ENCODE measurements at places on chromosomes 7 and 10.

DNA sequence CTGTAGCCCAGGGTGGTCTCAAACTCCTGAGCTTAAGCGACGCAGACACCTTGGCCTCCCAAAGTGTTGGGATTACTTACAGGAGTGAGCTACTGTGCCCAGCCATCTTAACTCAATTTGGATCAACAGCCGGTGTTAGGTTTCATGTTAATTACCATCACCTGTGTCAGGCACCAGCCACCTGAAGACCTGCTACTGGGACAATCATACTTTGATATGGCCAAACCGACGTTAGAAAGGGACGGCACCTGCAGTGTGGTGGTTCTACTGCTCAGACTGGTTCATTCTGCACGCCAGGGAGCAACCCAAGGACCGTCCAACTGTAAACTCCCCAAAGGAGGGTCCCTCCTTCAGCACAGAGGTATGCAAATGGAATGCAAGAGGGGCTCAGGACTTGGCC, 74.2 kb upstream of the CYTH3 start:
- DNase-seq: no peak

GRCh38 chr10:27088119-27089044, 11.9 kb downstream of the ANKRD26 start:
- DNase-seq: no peak

DNA sequence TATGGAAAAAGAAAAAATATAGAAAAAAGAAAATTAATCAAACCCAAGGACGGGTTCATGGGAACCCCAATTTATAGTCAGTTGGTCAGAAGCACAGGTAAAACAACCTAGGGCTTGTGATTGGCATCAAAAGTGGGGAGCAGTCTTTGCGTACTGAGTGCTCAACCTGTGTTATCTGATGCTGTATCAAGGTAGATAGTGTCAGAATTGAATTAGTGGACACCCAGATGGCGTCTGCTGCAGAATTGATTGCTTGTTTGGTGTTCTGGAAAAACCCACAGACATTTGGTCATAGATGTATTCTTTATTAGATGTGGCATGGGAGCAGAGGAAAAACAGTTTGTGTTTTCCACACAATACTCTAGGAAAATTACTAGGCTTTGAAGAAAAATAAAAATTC, 39.6 kb downstream of the NEUROG3 start:
- DNase-seq: no peak

DNA sequence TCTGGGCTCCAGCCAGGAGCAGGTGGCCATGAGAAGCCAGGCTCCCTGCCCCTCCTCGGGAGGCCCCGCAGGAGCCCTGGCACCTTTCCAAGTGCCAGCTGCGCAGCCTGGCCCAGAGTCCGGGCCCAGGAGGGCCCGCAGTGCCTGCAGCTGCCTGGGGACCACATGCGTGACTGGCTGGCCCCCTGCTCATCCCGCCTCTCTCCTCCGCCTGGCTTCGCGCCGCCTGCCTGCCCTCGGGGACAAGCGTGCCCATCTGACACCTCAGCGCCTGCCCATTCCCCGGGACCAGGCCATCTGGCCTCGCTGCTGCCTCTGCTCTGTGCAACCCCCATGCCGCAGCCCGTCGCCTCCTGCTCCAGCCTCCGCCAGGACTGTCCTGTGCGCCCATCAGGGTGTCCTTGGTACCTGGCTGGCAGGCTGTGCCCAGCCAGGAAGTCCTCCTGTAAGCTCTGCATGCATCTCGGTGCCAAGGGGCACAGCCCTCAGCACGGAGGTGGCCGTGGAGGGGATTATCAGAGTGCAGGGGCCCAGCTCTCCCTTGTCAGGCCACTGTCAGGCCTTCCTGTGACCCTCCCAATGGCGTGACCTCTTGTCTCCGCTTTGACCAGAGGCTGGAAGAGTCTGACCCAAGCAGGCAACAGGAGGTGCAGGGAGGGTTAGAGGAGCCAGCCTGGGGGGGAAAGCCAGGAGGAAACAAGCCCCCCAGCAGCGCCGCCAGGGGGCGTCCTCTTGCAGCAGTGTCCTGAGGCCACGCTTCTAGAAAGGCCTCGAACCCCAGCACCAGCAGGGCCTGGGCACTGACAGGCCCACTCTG, 50.5 kb downstream of the TMEM209 start:
- no peak for DNase-seq

- DNase-seq: no peak
Measured at GRCh38 chr7:134176037-134176350, 48.9 kb downstream of the LRGUK start.

DNA sequence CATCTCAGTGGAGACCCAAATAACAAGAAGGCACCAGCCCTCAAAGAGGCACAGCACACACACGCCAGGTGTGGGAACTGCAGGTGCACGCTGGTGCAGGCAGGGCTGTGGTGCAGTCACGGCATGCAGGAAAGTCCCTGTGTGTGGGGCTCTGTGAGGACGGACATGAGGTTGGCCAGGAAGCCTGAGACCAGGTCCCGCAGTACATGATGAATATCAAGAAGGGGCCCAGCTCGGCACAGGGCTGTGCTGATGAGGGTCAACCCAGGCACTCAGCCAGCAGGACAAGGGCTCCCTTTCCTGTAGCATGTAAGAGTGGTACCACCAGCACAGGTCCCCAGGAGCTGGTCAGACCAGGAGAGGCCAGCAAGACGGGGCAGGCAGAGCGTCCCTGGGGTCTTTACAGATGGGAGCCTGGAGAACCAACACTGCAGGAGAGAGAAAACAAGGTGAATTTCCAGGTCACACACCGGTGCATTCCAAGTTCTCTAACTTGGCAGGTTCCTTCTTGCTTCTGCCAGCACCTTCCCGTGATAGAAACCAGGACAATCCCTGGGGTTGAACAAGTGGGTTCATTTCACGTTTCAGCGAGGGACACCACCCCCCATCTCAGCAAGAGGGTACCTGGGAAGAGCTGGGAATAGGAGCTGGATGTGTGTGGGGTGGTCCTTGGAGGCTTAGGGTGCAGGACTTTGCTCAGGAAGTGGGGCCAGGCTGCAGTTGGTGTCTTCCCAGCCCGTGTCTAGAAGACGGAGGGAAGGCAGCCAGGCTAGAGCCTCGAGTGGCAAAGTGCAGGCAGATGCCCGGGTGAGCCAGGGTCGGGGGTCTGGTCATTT, 244.8 kb upstream of the TCERG1L start:
- no peak for DNase-seq

- DNase-seq: no peak
Measured at GRCh38 chr7:81870608-81871007, 100.8 kb upstream of the HGF start.

GRCh38 chr10:130513686-130514476, 377.7 kb downstream of the GLRX3 start:
- DNase-seq: no peak

DNA sequence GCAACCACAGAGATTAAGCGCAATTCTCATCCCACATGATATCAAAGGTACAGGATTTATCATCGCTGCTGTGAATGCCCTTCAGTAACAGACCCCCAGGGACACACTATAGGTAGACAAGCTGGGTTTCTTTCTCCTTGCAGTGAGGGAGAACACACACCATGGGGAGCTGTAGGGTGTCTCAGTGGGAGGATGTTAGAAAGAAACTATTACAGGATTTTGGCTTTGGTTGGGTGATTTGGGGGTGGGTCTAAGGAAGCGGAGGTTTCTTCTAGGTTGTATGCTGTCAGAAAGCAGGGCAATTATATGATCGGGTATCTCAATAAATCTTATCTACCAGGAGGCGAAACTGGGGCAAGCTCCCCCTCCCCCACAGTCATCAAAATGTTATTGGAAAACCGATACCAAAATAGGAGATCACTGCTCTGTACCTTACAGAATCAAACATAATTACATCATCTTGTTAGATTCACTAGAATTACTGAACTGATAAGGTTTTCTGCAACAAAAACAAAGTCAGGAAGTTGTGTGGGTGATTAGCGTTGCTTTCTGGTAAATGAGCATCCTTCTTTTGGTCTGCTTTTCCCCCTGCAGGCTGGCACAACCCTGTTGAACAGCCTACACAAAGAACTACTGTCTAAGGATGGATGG, 209.7 kb downstream of the TEX36 start:
- DNase-seq: no peak

DNA sequence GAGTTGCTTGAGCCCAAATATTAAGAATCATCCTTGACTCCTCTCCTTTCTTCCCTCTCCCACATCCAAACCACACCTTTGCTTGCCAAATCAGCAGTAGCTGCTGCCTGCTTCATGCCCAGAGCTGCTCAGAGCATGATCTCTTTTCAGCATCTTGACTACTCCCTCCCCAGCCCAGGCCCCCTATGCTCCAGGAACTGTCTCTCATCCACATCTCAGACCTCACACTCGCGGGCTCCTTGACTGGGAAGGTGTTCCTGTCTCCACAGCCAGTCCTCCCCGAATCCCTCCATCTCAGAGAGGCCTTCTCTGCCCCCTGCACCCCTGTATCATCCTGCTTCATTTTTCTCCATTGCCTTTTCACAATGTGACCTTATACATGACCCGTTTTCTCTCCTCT, 157.0 kb downstream of the DNAJB6 start:
- DNase-seq: no peak

- peak; percentile 68 for DNase-seq
Measured at GRCh38 chr7:93374345-93374940, 142.3 kb downstream of the VPS50 start.

GRCh38 chr7:86968618-86969017, 90.8 kb downstream of the ELAPOR2 start:
- no peak for DNase-seq

DNA sequence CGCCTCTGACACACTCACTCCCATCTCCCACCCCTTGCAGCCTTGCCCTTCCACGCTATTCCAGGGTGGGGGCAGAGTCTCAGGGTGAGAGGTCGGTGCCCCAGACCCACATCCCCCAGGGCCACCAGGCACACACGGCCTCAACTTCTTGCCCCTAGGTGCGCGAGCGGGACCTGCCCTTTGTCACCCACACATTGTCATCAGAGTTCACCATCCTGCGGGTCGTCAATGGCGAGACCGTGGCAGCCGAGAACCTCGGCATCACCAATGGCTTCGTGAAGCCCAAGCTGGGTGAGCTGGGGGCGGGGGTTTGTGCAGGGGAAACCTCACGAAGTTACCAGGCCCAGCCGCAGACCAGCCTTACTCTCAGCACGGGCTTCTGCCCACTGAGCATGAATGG, 53.3 kb downstream of the CASTOR2 start:
- DNase-seq: no peak

DNA sequence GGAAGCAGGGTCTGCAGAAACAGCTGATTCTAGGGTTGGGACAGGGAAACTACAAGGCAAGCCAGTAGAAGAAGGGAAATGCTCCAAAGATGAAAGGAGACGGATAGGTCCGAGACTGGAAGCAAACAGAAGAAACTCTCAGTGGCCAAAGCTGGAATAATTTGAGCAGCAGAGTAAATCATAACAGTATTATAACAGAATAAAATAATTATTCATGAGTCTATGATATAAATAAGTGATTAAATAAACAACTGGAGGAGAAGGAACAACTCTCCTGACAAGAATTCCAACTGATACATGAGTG, 27.6 kb downstream of the EZH2 start:
- no peak for DNase-seq

GRCh38 chr7:90818341-90818740, 222.2 kb downstream of the CDK14 start:
- DNase-seq: no peak

GRCh38 chr7:78203042-78203720, 404.6 kb downstream of the PHTF2 start:
- no peak for DNase-seq

GRCh38 chr10:6995341-6995740, 415.3 kb upstream of the PRKCQ start:
- no peak for DNase-seq

GRCh38 chr10:48439581-48440041, 133.1 kb downstream of the MAPK8 start:
- DNase-seq: no peak

GRCh38 chr10:987620-987869, 689 bp upstream of the GTPBP4 start:
- no peak for DNase-seq

DNA sequence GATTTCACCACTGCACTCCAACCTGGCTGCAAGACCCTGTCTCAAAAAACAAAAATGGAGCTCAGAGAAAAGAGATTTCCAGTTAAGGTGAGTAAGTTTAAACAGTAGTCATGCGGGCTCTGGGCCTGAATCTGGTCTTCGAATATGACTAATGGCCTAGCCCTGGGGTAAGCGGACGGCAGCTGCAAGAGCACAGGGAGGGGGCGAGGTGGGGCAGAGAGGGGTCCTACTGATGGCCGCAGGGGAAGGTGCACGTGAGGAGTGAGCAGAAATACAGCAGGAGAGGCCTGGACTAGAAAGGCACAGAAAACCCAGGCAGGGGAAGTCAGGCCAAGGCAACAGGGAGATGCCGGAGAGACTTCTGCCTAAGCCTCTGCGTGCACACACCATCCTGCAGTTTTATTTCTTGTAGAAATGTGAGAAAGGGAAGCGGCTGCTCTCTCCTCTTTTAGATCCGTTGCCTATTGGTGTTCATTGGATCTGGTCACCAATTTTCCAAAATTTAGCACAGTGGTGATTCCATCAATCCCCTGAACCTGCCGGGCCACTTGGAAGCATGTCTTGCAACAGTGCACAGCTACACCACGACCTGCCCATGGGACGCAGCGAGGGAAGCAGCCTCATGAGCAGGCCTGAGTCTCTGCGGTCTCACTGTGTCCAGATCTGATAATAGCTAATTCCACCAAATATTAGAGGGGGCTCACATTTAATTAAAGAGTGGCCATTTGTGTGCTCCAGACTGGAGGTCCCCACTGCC, 139.0 kb downstream of the PAXIP1 start:
- DNase-seq: no peak

GRCh38 chr10:78964952-78965633, 103.7 kb upstream of the ZMIZ1 start:
- DNase-seq: peak; percentile 85

DNA sequence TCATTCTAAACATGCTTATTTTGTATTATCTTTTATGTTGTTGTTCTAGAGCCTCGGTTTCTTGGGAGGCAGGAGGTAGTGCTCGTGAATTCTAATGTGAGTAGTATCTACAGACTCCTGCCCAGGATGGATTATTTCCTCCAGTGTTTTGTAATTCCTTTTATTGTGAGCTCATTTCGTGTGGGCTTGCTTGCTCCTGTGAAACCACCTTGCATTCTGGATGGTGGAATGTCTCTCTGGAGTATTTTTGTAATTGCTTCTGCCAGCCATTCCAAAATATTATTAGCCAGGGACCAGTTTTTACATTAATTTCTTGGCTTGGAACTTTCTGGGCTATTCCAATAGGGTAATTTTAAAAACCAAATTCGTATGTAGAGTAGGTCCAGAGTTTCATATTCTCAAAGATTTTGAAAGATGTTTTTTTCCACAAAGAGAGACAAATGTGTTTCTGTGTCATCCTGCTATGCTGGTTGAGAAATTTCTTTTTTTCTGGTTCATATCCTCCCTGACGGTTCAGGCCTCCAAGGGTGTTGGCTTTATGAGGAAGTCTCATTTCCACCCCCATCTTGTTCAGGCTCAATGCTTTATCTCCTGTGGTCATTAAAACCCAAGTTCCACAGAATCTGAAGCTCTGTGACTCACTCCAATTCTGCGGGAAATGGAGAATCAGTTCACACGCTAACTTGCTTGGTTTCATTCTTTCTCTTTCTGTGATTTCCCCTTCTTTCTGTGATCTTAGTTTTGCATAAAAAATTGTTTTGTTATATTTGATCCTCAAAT, 41.7 kb upstream of the CALD1 start:
- no peak for DNase-seq

- no peak for DNase-seq
Measured at GRCh38 chr10:126094537-126094936, 198.2 kb downstream of the FANK1 start.

- DNase-seq: peak; percentile 99
Measured at GRCh38 chr7:130884437-130885417, 150.7 kb upstream of the KLF14 start.

GRCh38 chr10:22619101-22619500, 95.3 kb downstream of the PIP4K2A start:
- no peak for DNase-seq

Measured in ACHN (cell line).